Urothelium cell line (cell line): ENCODE measurements at places on chromosomes 7 and 10.
A peak's percentile ranks its signal among the peaks of the same experiment; 100 is the strongest.

- DNase-seq = no peak
Measured at GRCh38 chr10:67386260-67386659, 309.7 kb downstream of the CTNNA3 start.

GRCh38 chr10:50384898-50385297 is 133.6 kb upstream of the ASAH2 start:
- DNase-seq = no peak

DNA sequence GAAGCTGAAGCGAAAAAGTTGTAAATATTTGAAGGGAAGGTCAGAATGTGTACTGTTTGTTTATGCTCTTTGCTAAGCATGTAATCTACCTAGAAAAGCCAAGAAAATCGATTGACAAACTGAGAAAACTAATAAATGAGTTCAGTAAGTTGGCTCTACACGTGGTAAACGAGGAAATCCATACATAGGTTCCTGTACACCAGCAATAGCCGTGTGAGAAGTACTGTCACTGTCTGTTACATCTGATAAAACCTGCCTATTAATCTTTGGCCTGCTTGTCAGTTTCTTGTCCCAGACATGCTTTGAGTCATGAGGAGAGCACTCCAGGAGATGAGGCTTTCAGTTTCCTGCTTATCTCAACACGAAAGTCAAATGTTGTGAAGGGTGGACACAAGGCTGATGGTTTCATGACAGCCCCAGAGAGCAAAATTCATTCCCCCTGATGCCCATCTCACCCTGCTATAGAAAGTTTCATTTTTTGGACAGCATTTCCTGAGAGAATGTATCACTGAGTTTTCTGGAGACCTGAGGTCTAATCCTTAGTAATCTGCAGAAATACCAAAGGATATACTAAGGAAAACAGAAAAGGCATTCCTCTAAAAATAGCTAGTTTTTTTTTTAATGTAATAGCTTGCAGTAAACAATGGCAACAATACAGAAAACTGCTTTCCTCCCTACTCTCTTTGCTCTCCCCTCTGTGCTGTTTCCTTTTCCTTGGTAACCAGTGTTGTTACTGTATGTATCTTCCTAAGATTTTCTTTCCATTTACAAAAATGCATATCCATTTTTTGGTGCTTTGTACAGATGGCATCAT is 18.8 kb downstream of the BMPR1A start:
- no peak for DNase-seq

DNA sequence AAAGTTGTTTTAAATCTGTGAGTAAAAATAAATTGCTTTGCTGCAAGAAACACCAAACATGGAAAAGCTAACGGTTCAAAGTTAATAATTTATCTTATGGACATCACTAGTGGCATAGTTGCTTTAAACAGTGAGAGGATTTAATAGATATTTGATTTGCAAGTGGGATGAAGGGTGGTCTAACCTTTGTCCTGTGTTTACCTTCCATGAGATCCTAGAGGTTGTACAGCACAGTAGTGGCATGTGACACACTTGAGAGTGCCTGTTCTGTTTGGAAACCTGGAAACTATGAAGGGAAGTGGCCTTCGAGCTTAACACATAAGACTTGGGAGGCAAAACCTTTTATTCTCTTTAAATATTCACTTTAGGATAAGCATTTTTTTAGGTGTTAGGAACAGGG is 16.0 kb downstream of the EGFR start:
- DNase-seq = no peak

DNA sequence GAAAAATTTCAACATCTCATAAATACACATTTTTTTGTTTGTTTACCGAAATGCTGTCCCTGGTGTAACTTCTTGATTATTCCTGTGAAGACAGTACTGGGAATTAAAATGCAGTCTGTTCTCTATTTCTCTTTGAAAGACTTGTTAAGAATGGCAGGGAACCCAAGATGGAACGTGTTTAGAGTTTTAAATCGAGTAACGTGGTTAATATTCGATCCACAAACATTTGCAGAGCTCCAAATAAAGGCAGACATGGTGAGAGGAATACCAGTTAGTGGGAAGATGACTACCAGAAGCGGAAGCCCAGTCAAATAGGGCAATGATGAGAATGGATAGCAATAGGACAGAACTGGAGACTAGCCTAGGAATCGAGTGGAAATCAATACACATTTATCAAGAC is 6.7 kb downstream of the PON3 start:
- no peak for DNase-seq

GRCh38 chr7:9502269-9502668 is 1068.9 kb downstream of the NXPH1 start:
- DNase-seq = no peak

DNA sequence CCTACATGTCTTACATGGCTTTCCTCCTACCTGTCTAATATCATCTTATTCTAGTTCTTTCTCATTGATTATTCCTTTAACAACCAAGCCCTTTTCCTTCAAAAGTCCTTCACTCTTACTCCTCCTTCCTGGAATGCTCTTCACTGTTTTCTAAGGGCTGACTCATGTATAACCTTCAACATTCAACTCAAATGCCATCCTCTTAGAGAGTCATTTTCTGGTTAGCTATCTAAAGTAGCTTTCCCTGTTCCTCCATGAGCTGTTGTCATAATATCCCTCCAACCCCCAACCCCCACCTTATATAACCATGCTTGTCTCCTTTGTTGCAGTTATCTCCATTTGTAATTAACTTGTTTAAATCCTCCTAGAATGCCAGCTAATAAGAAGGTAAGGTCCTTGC is 286.8 kb downstream of the ADK start:
- no peak for DNase-seq

- no peak for DNase-seq
Measured at GRCh38 chr7:96636979-96637378, 72.7 kb downstream of the SEM1 start.

DNA sequence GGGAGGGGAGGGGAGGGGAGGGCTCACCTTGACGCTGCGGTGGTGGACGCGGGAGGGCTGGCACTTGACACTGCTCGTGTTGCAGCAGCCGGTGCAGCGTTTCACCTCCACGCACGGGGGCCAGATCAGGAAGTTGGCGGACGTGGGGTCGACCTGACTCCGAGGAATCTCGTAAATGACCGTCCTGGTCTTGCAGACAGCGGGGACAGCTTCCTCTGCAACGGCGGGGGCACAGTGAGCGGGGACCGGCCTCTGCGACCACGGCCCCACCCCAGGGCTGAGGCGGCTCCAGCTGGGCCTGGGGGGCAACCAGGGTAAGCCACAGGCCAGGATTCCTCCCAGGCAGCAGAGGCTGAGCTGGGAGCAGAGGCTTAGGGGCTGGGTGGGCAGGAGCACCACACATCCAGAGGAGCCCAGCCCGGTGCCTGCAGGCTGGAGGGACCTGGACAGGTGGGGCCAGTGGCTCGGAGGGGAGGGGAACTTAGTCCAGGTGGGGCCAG is 8.8 kb downstream of the PDGFA start:
- DNase-seq = no peak

DNA sequence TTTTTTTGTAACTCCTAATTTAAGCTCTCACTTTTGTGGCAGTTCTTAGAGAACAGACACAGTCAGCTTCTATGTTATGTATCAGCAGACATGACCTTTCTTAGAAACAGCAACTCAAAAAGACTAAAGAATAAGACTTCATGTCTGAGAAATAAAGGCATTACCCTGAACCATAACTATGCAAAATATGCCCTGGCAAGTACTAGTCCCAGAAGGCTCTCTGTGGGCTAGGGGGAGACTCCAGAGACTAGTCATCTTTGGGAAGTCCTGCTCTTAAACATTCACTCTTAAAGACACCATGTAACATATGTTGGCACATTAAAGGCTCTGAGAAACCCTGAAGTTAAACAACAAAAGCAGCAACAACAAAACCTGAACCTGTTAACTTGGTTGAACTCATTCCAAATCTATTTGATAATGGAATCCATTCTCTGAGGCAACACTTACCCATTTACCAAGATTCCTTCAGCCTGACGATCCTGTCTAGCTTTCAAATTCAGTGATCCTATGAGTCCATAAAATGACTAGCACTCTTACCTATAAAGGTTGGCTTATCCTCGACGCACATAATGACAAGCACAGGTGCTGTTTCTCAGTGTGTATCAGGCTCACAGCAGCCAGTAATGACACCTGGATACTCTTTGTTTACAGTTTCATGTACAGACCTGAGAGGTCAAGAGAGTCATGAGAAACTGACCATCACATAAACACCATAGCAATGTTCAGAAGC is 62.3 kb downstream of the OSBPL3 start:
- DNase-seq = no peak

DNA sequence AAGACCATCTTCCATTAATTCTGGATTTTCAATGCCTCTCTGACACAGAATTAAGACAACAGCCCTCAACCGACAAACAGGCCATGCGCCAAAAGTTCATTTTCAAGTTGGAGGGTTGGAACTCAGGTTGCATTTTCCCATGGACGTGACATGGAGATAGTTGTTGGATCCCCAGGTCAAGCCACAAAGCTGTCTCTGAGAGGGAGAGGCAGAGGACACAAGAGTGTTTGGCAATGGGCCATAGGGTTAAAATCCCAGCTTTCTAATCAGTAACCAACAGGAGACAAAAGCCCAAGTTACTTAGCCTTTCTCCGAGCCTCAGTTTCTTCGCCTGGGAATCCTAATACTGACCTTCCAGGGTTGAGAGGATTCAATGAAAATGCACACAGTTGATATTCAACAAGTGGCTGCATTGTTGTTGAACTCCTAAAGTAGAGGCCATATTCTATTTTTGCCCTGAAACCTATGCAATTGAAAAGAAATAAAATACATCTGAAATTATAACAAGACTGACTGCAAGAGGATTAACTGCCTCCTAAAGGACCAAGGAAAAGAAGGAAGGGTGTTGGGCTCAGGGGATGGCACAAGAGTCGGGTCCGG is 44.3 kb downstream of the SORBS1 start:
- DNase-seq = no peak

GRCh38 chr7:121414436-121414835 is 18.3 kb upstream of the FAM3C start:
- DNase-seq = no peak

- DNase-seq = no peak
Measured at GRCh38 chr7:149713061-149713730, 60.2 kb downstream of the ZNF467 start.

- peak; percentile 59 for DNase-seq
Measured at GRCh38 chr7:88344956-88345832, 38.5 kb upstream of the STEAP4 start.

DNA sequence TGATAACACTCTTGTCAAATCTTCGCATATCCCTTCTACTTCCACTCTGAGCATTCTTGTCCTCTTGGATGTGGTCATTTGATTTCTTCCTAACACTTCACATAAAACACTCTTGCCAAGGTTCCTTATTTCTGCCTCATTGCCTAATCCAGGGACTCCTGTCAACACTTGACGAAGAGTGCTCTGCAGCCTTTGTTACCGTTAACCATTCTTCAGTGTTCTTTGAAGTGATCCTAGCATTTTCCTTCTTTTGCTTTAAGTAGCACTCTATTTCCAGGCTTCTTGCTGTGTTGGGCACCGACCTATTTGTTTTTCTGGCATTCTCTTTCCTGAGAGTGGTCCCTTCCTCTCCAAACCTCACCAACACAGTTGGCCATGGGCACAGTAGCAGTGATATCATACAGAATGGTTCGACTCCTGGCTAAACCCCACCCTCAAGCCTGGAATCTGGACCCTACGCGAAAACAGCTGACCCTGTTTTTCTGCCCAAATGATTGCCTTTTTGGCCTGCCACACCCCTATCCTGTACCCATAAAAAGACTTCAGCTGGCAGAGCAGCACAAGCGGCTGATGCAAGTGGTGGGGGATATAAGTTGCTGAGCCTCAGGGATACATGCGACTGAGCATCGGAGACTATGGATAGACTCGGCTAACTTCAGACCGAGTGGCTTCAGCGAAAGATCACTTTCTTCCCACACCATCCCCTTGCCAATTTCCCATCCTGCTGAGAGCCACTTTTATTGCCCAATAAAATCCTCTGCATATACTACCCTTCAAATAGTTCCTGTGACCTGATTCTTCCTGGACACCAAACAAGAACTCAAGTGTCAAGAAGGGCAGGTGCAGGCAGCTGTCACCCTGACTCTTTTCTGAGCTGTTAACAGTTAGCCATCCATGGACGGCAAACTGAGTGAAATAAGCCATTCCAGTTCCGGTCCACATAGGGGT is 820.6 kb downstream of the CCSER2 start:
- DNase-seq = no peak

- no peak for DNase-seq
Measured at GRCh38 chr10:48714088-48714487, 29.4 kb downstream of the WDFY4 start.

GRCh38 chr10:18554479-18554878 is 96.9 kb downstream of the NSUN6 start:
- DNase-seq = no peak

- DNase-seq = peak; percentile 64
Measured at GRCh38 chr7:152436111-152436930, 518 bp upstream of the KMT2C start.

- DNase-seq = no peak
Measured at GRCh38 chr7:99116144-99116543, 27.8 kb downstream of the SMURF1 start.

DNA sequence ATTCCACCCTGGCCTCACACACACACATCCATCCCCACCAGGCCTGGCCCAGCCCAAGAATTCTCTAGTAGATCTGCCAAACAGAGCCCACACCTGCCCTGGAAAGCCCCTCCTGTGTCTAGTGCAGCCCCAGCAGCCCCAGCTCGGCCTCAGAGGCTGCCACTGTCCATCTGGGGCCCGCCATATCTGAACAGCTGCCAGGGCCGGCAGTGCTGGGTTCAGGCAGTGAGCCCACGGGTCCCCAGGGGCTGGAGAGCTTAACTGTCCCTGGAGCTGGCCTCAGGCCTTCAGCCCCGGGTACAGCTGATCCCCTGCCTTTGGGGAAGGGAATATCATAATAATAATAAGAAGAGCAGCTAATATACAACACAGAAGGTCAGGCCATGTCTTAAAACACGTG is 574 bp downstream of the MYL10 start:
- no peak for DNase-seq

- DNase-seq = no peak
Measured at GRCh38 chr7:133958822-133959221, 168.3 kb upstream of the LRGUK start.

DNA sequence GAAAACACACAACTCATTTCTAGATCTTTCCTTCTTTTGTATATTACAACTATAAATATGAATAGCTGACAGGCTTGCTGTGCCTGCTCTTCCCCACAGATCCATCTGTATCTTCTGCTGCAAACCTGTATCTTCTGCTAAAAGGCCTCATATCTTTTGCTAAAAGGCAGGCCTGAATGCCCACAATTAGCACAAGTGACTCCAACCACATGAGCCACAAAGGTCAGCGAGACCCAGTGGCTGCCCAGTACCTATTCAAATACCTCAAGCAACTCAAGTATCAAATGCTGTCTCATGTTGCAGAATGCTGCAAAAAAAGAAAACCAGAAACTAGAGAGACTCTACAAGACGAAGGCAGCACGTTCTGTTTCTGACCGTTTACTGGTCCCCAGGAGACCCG is 54.5 kb upstream of the ATP6V0A4 start:
- DNase-seq = no peak

GRCh38 chr7:138875794-138876193 is 77.8 kb upstream of the ATP6V0A4 start:
- DNase-seq = peak; percentile 71
